NCI-H2029 (cell line): ENCODE measurements at places on chromosomes 5 and 9.

DNA sequence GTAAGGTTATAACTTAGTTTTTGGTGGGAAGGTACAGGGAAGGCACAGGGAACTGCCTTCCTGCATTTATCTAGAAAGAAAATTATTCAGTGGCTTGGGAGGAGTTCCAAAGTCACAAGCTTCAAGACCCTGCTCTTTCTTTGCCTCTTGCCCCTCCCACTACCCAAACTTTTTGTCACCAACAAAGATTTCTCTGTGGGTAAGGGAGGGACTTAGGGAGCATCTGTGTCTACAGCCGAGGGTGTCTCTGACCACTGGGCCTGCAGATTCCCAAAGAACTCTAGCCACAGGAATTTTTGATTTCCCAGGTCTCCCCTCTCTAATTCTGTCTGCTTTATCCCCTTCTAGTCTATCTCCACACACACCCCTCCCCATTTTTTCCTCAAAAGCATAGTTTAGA, 2.1 kb downstream of the ECSCR start:
- DNase-seq: no peak

DNA sequence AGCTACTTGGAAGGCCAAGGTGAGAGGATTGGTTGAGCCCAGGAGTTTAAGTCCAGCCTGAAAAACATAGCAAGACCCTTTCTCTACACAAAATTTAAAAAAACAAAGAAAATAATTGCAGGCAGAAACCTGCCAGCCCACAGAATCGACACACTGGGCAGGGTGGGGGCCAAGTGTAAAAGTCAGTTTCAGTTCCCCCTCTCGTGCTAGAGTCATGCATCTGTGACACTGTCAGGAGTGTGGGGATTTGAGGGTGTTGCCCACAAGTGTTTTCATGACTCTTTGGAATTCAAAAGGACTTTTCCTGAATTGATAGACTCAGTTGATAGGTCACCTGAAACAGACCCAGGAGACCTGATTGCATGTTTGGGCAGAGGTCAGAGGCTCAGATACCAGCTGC, 47.6 kb downstream of the PRRC2B start:
- no peak for DNase-seq

- no peak for DNase-seq
These were observed 120.0 kb downstream of the TRIO start for GRCh38 chr5:14263113-14263512.

DNA sequence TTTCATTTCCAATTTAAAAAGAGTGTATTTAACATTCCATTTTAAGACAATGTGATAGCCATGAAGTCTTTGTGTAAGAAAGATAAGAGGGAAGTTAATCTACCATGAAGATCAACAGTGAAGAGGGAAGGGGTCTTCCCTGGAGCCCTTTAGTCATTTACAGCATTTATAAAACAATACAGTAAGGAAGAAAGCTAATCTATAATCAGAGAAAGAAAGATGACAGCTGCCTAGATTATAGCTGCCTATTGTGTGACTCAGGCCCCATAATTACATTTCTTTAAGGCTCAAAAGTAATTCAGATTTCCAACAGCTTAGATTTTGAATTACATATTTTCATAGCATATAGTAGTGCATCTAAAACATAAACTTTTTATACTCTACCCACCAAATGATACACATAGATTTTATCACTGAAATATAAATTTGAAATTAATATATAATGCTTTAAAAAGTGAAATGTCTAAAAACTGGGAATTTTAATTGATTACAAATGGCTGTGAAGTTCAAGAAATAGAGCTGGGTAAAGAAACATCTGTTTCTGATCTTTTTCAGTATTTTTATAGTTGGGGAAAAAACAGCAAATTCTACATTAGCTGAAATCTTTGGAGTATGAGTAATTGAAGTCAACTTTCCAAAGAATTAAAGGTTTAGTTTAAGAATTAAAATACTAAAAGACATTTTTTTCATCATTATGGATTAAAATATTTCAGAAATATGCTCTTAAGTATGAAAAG, 89.6 kb downstream of the RIC1 start:
- no peak for DNase-seq

GRCh38 chr5:149694007-149694406, 36.1 kb upstream of the PPARGC1B start:
- no peak for DNase-seq

- peak; percentile 33 for DNase-seq
These were observed 84.0 kb downstream of the ZFAND5 start for GRCh38 chr9:72280913-72281500.

DNA sequence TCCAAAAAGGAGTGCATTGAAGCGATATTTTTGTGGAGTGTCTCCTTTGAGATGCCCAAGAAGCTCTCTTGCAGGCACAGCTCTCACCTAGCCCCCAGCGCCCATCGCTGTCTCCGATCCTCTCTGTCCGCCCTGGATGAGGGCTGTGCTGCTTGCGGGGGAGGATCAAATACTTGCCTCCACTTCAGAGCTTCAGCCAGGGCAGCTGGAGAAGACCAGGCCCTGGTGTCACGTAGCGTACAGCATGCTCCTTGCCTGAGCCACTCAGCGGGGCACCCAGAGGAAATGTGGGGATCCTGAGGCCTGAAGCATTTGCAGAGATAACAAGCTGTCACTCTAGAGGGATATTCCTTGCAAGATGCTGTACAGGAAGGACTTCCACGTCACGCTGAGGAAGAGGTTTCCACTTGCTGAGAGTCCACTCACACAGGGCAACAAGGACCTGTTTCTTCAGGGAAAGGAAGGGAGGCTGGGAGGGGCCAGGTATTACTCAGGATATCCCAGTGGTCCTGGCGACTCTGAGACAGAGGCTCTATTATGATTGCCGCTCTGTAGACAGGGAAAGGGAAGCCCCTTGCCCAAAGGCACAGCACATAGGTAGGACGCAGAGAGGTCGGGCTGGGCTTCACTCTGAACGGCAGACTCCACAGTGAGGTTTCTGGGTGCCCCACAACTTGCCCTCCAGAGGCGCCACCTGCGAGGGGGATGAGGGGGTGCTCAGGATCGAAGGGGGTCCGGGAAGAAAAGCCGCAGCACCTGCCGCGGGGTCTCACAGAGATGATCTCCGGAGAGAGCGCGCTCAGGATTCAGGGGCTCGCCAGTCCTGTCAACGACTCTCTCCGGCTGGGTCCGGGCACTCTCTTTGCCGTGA, 64.0 kb downstream of the CRB2 start:
- DNase-seq: no peak

- DNase-seq: no peak
These were observed 45.2 kb downstream of the P4HA2 start for GRCh38 chr5:132182359-132183040.

GRCh38 chr5:39224196-39224761, 4.9 kb upstream of the FYB1 start:
- no peak for DNase-seq
